ENCODE measurements at places on chromosomes 5 and 9.

GRCh38 chr5:147177125-147177840 is 57.5 kb upstream of the STK32A start:
- no peak for DNase-seq

DNA sequence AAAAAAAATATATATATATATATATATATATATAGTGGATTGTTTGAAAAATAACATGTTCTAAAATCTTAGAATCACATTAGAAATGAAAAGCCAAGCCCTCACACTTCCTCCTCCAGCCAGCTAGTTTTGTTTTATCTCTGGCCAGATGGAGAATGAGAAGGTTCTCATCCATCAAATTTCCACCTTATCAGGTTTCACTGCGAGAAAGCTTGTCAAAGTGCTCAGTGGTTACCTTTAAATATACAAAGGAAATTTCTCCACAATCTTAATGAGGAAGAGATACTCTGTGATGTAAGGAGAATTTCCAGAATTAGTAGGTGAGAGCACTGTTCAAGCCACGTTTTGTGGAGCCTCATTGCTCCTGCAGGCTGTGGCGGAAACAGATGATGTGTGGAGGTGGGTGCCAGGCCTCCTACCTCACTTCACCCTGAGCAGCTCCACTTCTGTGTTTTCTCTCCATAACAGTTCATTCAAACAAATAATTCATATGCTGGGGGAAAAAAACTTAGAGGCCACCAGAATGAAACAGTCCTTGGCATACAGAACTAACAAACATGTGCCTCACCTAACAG is 71.9 kb downstream of the CDK5RAP2 start:
- DNase-seq, result no peak

DNA sequence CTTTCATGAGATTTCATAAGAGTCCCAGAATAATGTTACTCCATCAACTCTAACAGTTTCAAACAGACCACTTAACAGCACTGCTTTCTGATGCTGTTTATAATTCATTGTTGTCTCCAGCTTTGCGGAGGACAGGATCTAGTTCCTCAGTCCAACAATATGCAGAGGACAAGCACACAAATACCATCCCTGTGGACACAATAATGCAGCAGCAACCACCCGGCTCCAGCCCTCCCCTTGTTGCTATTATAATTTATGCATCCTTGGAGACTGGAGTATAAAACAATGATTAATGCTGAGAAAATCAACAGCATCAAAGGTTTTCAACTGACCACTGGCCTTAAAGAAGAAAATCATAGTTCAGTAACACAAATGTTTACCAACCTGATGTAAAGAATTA is 108.3 kb downstream of the DENND1A start:
- no peak for DNase-seq

- DNase-seq, result no peak
These were observed 20.0 kb downstream of the APC start for GRCh38 chr5:112757468-112758208.

- no peak for DNase-seq
These were observed 7.2 kb downstream of the CDC37L1 start for GRCh38 chr9:4686584-4686983.

DNA sequence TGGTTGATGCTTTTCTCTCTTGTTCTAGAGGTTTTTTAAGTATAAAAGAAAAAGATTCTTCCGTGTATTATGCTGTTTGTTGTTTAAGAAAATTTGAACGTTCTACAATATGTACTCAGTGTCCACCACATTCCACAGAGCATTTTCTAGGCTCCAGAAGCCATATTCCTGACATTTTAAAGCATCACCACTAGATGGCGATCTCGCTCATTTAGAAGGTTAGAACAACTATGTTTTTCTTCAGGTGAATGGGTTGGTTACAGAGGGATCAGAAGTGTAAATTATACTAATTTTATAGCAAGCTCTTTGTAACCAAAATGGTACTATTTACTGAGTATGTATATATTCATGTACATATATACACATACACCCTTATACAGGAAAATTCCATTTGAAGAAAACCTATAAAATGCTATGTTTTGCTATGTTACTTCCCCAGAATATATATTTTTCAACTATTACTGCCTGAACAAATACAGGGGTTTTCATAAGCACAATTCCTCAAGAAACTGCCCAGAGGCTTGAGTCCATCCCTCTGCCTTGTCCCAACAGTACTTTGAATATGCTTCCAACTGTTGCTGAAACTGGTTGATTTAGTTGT is 284.3 kb downstream of the CCDC171 start:
- no peak for DNase-seq

All from C1 segment of cervical spinal cord (tissue), 14 donors.